CD4-positive, alpha-beta T cell treated with Interferon alpha-2 for 1 hour (primary cell): ENCODE measurements at places on chromosomes 7 and 10.

- DNase-seq, result peak; percentile 3
Measured at GRCh38 chr10:122142641-122143237, 128.4 kb upstream of the BTBD16 start.

- DNase-seq, result no peak
Measured at GRCh38 chr7:114631249-114631822, 216.7 kb downstream of the FOXP2 start.

GRCh38 chr10:122263971-122264370 lies 7.1 kb upstream of the BTBD16 start:
- no peak for DNase-seq

GRCh38 chr10:76788452-76788811 lies 849.2 kb downstream of the KCNMA1 start:
- DNase-seq, result no peak

DNA sequence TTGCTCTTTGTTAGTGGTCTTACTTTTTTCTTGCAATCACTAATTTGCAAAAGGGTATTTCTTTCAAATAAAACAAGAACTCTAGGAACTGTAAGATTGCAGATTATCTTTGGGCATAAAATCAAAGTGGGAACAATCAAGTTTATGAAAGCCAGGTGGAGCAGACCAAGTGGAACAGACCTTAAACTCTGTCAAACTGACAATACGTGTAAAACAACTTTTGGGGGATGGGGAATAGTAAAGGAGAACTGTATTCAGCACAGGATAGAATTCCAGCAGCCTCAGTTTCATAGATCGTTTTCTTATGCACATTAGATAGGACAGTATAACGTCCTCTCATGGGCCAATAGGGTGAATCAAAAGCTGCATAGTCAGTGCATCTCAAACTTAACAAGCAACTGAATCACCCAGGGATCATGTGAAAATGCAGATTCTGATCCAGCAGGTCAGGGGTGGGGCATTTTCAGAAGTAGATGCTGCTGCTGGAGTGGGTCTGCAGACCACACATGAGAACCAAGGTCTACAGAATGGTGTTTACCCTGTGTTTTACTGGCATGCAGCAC lies 120.7 kb downstream of the PIP4K2A start:
- no peak for DNase-seq

DNA sequence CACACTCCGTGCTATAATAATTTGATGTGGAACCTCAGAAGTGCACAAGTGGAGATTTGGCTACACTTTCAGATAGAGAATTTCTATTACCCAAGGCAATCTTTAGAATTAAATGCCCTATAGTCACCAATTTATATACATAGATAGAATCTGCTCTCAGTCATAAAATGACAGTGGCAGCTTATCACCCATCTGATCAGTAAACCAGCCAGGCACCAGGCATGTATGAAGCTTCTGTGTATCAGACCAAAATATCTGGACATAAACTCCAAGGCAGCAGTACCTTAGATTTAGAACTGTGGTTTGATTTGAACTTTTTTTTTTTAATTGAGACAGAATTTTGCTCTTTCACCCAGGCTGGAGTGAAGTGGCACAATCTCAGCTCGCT lies 180.9 kb downstream of the IPMK start:
- no peak for DNase-seq

DNA sequence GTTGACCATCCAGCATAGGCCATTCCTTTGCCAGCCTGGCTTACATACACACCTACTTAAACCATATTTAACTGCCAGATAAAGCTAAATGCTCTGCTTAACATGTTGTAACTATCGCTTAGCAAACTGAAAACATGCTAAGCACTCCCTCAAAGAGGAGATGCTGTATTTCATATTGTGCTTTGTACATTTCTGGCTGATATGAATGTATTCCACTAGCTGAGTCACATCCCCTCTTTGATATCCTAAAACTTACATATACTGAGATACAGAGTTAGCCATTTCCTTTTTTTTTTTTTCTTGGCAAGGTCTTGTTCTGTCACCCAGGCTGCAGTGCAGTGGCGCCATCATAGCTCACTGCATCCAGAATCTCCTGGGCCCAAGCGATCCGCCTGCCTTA lies 99.4 kb downstream of the TPST1 start:
- DNase-seq, result no peak

GRCh38 chr10:70771311-70772194 lies 13.6 kb downstream of the TBATA start:
- DNase-seq, result no peak

DNA sequence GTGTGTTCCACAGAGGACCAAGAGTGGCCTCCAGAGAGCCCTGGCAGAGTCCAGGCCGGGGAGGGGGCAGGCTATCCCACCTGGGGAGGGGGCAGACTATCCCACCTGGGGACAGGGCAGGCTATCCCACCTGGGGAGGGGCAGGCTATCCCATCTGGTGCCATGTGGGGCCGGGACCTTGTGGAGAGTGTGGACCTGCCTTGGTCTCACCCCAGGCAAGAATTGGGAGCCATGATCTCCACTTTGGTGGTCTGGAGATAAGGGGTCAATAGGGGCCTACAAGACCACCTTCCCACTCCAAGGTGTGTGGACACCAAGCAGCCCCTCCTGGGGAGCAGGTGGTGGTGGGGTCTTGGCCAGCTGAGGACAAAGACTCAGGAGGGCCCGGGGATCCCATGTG lies 138.2 kb downstream of the EBF3 start:
- no peak for DNase-seq

- DNase-seq, result no peak
Measured at GRCh38 chr10:131396121-131397050, 84.9 kb upstream of the TCERG1L start.

DNA sequence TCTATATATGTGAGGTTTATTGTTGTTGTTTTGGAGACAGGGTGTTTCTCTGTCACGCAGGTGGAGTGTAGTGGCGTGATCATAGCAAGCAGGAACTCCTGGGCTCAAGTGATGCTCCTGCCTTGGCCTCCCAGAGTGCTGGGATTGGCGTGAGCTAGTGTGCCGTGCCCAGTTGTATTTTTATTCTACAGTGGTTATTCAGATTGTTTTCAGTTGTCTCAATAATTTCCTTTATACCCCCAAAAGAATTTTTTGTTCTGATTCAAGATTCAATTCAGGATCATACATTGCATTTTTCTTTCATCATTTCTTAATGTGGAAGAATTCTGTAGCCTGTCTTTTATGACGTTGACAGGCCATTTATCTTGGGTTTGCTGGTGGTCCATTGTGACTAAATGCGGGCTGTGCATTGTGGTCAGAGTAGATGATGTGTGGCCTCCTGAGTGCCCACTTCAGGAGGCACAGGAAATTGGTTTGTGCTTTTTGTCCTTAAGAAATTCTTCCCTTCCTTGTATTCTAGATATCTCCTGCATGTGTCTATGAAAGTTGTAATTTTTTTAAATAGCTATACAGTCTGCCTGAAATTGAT lies 22.9 kb downstream of the RBM33 start:
- DNase-seq, result no peak

DNA sequence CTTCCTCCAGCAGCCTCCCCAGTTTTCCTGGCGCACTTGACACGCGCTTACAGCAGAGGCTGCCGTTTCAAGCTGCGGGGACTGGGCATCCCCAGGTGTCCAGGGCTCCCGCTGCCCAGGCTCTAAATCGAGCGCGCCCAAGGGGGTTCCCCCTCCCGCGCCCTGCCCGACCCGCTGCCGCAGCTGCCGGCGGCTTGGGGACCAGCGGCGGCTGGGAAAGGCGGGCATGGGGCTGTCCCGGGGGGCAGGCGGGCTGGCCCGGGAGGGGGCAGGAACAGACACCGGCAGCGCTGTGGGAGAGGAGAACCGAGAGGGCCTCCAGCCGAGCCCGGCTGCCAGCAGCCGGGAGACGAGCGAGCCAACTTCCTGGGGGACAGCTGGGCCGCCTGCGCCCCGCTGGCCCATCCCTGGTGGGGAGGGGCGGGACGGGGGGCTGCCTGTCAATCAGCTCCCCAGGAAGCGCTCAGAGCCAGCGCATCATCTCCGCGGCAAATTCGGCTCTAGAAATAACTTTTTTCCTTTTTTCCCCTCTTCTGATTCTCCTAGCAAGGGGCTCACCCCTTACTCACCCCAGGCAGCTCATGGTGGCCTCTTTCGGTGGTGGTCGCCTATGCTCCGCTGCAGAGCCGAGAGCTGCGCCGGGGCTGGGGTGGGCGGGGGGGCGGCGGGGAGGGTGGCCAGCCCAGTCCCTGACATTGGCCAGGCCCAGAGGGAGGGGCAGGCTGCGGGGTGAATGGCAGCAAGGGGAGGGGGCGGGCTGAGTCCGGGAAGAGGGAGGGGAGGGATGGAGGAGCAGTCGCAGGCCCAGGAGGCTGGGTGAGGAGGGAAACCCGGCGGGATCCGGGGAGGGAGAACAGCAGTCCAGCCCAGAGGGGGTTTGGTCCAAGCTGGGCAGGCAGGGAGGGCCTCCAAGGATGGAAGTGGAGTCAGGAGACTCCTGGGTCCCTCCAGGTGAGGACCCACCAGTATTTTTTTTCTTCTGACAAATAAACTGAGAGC lies 14.7 kb downstream of the GRID2IP start:
- DNase-seq, result no peak

DNA sequence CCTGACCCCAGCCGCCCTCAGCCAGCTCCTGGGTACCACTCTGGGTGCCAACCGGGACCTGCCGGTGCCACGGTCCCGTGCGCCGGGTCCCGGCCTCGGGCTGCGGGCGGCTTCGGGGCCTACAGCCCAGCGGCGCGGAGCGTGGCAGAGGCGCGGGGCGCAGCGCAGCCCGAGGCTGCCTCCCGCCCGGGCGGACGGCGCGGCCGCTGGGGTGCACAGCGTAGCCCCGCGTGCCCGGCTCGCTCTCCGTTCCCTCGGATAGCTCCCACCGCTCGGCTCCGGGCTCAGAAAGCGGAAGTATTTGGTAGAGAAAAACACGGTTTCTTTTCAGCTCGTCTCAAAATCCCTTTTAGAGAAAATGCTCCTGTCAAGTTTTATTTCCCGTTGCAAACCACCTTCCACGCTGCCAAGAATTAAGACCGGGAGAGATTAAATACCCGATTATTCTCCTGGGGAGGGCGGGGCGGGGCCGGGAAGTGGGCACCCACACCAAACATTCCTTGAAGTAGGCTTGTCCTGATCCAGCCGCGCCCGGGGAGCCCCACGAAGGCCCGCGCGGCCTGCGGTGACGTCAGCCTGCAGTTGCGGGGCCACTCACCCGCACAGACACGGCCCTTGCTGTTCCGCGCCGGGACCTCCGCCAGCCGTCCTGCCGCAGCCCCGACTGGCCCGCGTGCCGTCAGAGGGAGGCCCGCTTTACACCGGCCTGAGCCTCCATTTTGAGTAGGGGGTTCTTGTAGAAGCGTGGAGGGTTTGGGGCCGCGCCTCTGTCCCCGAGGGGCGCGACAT lies 7.2 kb downstream of the HOXA13 start:
- DNase-seq, result no peak

DNA sequence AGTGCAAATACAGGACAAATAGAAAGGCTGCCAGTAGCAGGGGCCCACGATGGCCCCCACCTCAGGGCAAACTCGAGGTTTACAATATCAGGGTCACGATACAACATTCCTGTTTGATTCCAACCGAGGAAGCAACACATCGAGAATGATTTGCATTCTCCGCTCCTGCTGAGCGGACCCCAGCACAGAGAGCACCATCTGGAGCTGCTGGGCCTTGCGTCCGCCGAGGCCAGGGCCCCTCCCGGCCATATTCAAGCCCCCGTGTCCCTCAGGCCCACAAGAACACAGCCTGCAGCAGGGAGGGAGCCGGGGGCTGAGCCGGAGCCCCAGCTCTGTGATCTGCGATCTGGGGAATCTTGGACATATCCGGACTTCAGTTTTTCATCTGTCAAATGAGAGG lies 84.3 kb downstream of the PRKAG2 start:
- no peak for DNase-seq

- no peak for DNase-seq
Measured at GRCh38 chr10:109926061-109926745, 2.9 kb upstream of the XPNPEP1 start.

DNA sequence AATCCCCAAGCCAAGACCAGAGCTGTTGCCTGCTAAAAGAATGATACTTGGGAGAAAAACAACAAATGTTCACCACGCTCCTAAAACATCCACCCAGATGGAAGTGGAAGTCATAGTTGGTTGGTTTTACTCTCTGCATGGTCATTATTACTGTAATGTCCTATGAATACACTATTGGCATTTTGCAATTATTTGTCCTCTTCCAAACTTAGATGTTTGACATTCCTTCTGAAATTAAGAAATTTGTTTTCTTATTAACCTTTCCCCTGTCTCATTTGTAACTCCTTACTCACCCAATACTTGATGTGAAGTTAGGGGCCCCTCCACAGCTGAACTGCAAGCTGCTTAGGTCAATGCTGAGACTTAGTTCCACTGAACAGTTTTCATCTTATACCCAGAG lies 383.3 kb downstream of the INHBA start:
- no peak for DNase-seq

DNA sequence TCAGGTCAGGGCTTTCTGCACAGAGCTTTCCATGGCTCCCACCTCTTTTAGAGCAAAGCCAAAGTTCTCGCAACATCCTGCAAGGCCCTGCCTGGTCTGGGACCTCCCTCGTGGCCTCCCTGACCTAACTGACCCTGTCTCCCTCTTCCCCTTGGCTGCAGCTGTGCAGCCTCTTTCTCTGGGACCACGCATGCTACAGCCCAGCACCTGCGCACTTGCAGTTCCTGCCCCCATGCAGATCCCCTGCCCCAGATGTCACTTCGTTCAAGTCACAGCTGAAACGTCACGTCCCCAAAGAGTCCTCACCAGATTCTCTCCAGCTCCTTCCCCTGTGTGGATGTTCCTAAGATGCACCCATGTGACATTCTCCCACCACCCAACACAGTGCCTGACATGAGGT lies 61.2 kb upstream of the ZNF716 start:
- no peak for DNase-seq

- no peak for DNase-seq
Measured at GRCh38 chr7:36249091-36249490, 96.0 kb downstream of the EEPD1 start.

DNA sequence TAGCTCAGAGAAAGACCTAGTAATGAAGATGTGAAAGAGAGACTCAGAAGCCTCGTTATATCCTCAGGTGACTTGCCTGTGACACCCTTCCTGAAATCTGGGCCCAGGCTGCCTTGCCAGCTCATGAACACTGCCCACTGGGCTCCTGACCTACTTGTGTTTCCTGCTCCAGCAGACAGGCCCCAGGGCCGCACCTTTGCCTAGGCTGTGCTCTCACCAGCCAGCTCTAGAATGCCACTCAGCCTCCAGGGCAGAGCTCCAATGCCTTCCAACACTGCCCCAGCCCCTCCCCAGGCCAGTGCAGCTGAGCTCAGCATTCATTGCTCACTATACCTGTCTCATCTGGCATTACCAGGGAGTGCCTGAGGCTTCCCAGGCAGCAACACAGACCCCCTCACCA lies 94.3 kb downstream of the DLG5 start:
- DNase-seq, result peak; percentile 61

GRCh38 chr7:139871331-139871730 lies 42.3 kb downstream of the TBXAS1 start:
- no peak for DNase-seq

- peak; percentile 6 for DNase-seq
Measured at GRCh38 chr7:139231513-139232376, 708 bp downstream of the UBN2 start.

GRCh38 chr7:111339006-111339405 lies 223.3 kb downstream of the IMMP2L start:
- DNase-seq, result no peak
